Stimulated activated CD8-positive, alpha-beta memory T cell treated with anti-CD3 and anti-CD28 coated beads, Interleukin-4, amount 100 ng/mL, for 1 hour (primary cell): ENCODE measurements at places on chromosomes 2 and 18.

GRCh38 chr2:47218066-47218581 is 63.0 kb upstream of the STPG4 start:
- no peak for DNase-seq

DNA sequence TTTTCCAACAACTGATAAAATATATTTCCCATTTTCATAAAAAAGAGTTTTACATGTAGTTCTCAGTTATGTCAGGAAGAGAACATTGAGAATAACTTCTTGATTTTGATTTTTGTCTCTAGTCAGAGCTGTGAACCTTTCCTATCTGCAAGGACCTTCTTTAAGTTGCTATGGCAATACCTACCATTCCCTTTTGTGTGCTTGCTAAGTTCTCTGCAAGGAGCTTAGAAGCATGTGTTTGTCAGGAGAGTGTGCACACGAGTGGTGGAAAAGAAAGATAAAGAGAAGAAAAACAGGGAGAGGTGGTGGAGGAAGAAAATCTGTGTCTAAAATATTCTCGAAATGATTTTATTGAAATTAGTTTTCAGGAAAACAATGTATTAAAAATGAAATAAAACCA is 140.3 kb upstream of the SLC8A1 start:
- DNase-seq, result no peak

DNA sequence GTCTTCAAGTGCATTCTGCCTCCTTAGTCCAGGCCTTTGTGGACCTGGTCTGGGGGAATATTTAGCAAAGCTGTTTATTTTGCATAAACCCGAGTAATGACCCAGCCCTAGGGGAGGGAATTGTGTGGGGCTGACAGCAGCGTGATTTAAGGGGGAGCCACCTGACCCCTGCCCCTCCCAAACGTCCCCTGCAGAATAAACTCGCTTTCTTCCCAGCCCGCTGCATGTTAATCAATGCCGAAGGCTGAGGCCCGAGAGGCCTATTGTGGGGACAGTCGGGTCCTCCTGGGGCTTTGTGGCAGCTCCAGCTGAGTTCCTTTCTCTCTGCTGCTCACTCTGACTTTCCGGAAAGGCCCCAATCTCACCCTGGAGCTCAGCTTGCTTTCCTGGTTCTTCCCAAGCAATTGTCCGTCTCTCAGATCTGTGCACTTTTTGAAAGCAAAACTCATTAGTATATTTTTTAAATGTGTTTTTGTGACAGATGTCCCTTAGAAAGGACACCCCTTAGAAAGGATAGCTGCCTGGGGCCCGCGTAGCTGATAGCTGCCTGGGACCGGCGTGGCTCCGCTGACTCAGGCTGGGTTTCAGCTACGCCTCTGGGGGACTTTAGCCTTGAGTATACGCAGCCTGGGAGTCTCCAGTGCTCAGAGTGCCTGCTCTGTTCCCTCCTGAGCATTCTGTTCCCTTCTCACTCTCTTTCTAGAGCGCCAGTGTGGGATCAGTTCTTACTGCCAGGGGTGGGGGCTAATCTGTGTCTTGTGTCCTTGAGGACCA is 158.3 kb downstream of the GLI2 start:
- no peak for DNase-seq

DNA sequence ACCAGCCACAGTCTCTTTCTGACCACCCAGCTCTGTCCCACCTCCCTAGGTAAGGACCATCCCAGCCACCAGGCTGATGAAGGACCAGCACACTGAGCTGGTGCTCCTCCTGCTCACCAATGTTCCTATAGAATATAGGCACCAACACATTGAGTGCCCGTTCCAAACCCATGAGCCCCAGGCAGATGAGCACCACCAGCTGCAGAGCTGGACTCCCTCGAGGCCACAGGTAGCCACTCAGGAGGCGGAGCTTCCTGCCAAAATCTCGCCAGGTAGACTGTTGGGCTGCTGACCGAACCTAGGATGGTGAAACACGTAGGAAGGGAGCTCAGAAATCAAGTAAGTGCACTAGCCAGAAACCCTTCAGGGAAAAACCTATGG is 2.2 kb downstream of the ABCB6 start:
- DNase-seq, result no peak

GRCh38 chr2:193517615-193518014 is 1322.9 kb upstream of the TMEFF2 start:
- no peak for DNase-seq
